ENCODE measurements at places on chromosomes 7 and 10.

DNA sequence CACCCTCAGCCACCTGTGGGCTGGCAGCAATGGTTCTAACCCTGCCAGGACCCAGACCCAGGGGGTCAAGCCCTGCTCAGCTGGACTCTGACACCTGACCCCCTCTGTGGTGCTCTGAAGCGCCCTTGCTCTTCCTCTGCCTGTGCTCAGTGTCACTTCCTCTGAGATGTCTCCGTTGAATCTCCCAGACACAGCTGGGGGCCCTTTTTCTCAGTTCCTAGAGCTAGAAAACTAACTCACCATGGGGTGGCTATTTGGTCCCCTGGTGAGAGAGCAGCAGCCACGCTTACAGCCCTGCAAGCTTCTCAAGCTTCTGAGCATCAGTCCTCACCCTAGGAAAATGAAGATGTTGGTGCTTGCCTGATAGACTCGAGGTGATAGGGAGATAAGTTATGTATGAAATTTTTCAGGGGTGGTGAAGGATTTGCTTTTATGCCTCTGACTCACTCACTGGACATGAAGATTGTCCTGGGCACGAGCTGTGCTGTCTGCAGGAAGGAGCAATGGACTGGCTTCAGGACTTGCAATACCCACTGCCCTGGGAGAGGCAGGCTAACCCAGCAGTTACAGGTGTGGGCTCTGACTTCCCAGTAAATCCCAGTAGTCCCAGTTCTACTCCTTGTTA is 29.6 kb downstream of the COL13A1 start:
- DNase-seq, result no peak

DNA sequence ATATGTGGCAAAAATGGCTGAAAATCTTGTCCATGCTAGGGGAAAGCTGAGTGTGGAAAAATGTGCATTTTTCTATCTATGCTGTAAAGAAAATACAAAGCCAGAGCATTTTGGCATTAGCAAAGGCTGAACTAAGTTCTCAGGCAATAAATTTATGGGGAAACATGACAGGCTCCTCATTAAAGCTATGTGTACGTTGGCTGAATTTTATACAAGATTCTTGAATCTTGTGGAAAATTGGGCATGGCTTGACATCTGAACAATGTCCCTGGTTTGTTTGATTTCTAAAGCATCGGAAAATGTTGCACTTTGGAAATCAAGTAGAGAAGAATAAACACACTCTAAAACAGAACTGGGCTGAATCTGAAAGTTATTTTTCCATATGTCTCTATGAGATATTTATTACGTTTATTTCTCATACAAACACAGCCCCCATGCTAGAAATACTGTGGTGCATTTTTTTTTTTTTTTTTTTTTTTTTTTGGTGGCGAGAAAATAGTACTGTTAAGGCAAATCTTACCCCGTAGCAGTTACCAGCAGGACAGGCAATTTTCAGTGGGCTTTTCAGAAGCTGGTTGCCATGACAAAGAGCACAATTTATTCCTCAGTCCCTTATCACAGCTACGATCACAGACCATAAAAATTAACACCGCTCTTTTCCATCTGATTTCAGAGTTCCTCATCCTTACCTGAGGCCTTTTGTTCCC is 16.9 kb downstream of the CPA1 start:
- DNase-seq, result no peak

- DNase-seq, result no peak
These were observed 224.0 kb upstream of the FERD3L start for GRCh38 chr7:19369182-19369581.

- no peak for DNase-seq
These were observed 84.0 kb downstream of the GATA3 start for GRCh38 chr10:8138471-8138870.

- DNase-seq, result no peak
These were observed 23.1 kb upstream of the SDHAF3 start for GRCh38 chr7:97094284-97094930.

GRCh38 chr7:65004575-65004974 is 1.9 kb downstream of the ERV3-1 start:
- no peak for DNase-seq

DNA sequence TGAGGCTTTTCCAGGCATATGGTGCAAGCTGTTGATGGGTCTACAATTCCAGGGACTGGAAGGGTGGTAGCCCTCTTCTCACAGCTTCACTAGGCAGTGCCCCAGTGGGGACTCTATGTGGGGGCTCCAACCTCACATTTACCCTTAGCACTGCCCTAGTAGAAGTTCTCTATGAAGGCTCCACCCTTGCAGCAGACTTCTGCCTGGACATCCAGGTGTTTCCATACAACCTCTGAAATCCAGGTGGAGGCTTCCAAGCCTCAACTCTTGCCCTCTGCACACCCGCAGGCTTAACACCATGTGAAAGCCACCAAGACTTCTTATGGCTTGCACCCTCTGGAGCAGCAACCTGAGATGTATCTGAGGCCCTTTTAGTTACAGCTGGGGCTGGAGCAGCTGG is 87.8 kb downstream of the ZNF777 start:
- no peak for DNase-seq

DNA sequence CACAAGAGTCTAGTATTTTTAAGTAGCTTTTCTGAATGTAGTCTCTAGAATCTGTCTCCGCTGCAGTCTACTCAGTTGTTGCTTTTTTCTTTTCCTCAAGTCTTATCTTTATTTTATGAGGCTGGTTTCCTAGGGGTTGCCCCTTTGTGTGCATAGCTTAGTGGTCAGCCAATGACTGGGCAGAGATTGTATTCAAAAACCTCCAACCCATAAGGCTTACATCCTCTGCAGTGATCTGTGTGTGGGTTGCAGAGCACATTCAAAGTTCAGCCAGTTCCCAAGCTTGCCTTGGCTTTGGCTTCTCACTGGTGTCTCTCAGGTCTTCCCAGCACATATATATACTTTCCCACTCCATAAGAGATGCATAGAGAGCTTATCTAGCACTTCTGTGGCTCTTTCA is 160.0 kb upstream of the TCF7L2 start:
- no peak for DNase-seq

- DNase-seq, result no peak
These were observed 126.0 kb downstream of the SKIDA1 start for GRCh38 chr10:21399392-21400035.

DNA sequence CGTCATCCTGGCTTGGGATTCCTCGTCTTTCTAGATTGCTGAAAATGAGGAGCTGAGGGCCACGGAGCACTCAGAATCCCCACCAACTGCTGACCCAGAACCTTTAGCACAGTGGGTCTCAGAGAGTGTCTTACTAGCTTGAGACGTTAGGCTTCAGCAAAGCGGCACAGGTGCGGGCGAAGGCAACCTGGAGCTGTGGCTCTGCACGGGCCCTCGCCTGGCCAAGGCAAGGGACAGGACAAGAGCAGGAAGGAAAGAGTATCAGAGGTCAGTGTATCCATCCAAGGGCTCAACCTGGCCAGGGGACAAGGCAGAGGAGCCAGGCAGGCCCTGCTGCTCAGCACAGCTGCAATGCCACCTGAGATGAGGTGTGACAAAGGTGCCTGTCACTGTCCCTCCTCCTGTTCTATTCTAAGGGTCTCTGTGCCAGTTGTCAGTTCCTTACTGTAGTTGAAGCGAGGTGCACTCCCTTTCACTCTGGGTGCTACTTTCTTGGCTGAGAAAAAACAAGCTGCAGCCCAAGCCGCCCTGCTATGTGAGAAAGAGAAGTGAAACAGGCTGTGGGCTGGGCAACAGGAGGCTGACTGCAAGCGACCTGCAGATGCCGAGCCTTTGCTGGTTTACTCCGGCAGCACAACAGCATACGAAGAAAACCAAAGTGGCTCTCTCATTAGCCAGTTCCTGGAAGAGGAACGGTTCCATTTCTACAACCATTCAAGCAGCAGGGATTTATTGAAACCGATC is 33.3 kb upstream of the KDM7A start:
- DNase-seq, result peak; percentile 24

GRCh38 chr7:7421826-7422225 is 113.8 kb downstream of the COL28A1 start:
- DNase-seq, result no peak

DNA sequence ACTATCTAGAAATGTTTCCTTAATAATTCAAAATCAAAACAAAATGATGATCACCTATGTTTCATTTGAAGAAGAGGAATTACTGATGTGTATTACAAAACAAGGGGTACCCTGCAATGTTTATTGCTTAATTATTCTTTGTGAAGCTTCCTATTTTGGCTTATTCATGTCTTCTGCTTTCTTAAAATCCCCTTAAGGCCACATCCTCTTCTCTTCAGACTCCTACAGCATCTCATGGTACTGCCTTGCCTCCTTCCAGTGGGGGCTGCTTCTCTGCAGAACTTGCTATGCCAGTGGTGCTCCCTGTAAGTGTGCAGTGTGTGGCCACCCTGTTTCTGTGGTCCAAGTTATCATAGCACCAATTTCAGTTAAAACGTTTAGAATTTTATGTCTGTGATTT is 35.0 kb downstream of the CCDC146 start:
- no peak for DNase-seq

GRCh38 chr7:100585511-100586265 is at the start of gene LRCH4:
LRCH4 (minus strand) TSS chr7:100586129; CDS start chr7:100586100, 29 bp downstream.
- DNase-seq, result no peak

DNA sequence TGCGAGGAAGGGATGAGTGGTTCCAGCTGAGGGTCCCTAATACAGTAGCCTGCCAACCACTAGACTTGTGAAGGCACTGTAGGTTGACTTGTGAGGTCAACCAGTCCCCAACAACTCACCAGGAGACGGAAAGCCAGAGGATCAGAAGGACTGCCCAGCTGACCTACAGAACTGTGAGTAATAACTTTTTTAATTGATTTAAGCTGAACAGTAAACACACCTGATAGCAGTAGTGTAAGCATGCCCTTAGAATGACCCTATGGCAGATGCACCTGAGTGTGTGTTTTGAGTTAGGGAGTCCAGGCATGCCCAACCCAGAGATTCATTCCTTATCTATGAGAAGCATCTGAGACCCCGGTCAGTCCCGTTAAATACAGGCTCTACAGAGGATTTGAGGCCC is 14.1 kb downstream of the PRLHR start:
- DNase-seq, result no peak

Measured in activated naive CD4-positive, alpha-beta T cell (primary cell).